ENCODE measurements at places on chromosomes 5 and 9. TPM values are rescaled to one million over a fixed set of nuclear protein-coding genes. Genes with fewer than 3 reads are reported as not detected.

Gene ANKRD34B
- not detected for total RNA-seq

Gene PRDM9
- total RNA-seq, result not detected

Gene MARVELD2
- total RNA-seq, result 0.14 TPM

Gene MAP1B
- total RNA-seq, result 29.7 TPM

Gene SLC45A2
- total RNA-seq, result 0.14 TPM

Gene DNM1
- total RNA-seq, result 9.6 TPM

Gene FST
- total RNA-seq, result 68.3 TPM

Measured in smooth muscle cell of bladder (primary cell).